ENCODE measurements at places on chromosomes 7 and 10.

- DNase-seq = no peak
Measured at GRCh38 chr7:152136686-152137085, 111.2 kb downstream of the GALNT11 start.

GRCh38 chr7:134553976-134554375 lies 5.1 kb downstream of the AKR1B15 start:
- no peak for DNase-seq

- no peak for DNase-seq
Measured at GRCh38 chr7:80679921-80680907, 41.8 kb downstream of the CD36 start.

DNA sequence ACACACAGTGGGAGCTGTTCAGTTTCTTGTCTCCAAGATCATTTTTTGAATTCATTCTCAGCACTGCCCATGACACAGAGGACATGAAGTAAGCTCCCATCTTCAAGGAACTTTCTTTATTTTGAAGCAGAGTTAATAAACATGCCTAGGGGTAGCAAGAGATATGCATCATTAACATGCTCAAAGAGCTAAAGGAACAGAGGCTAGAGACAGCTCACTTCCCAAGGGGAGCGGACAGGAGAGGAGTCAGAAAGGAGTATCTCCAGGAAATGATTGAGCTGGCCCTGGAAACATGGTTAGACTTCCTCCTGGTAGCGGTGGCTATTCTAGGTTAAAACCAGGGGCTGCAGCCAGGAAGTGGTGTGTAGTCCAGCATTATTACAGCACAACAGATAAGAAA lies 135.9 kb downstream of the GPAM start:
- no peak for DNase-seq

- no peak for DNase-seq
Measured at GRCh38 chr7:70356787-70357328, 758.6 kb downstream of the AUTS2 start.

DNA sequence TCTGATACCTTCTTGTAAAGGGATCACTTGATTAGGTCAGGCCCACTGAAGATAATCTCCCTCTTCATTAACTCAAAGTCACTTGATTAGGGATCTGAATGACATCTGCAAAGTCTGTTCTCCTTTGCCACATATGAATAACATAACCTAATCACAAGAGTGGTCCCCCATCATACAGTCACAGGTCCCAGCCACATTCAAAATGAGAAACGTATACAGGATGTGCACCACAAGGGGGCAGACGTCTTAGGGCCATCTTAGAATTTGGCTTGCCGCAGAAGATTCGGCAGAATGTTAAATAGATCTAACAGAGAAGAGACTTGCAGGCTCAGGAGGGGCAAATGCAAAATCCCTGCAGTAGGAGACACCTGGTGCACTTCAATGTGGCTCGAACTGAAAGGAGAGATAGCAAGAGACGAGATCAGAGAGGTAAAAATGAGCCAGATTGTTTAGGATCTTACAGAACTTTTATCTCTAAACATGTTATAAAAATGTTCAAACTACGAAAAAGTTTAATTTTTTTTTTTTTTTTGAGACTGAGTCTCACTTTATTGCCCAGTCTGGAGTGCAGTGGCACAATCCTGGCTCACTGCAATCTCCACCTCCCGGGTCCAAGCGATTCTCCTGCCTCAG lies 10.4 kb upstream of the SMC3 start:
- peak; percentile 34 for DNase-seq

- DNase-seq = no peak
Measured at GRCh38 chr7:12549106-12549505, 21.4 kb upstream of the SCIN start.

DNA sequence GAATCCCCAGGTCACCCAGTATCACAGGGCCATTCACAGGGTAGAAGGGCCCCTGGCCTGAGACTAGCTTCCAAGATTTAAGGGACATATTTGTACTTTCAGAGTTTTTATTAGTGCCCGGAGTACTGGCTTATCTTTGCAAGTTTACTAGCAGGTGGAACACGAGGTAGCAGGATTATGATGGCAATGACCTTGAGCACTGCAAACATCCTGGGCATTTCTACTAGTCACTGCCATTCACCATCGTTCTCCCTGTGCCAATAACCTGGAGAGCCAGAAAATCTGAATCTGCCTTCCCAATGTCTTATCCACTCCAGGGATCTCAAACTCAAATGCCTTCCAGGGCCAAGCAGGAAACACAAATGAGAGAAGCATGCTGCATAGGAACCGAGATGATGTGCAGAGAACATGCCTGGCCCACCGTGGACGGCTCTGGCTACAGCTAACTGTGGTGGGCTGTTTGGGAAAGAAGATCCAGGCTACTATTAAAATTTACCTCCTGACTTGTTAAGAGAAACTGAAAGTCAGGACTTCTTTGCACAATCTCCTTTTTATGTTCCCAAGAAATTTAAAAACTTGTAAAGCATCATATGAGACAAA lies 16.7 kb downstream of the FAM53B start:
- no peak for DNase-seq

DNA sequence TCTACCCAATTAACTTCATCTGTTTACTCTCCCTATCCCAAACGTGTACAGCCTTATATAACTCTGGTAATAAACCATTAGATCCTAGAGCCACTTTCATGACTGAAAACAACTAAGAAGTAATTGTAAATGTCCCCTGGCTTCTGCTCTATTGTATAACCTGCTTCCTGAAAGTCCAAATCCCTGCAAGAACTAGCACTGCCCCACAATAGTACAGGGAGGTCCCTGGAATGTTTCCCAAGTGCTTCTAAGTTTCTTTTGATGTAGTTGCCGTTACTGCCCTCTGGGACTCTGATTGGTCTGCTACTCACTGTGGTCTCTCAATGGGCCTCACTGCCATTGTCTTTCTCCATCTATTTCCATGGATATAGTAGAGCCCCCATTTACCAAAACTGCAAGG lies 764.0 kb upstream of the GHITM start:
- DNase-seq = no peak

- DNase-seq = no peak
Measured at GRCh38 chr7:50229964-50230363, 74.6 kb upstream of the IKZF1 start.

GRCh38 chr7:27501001-27501400 lies 161.7 kb downstream of the HIBADH start:
- no peak for DNase-seq

DNA sequence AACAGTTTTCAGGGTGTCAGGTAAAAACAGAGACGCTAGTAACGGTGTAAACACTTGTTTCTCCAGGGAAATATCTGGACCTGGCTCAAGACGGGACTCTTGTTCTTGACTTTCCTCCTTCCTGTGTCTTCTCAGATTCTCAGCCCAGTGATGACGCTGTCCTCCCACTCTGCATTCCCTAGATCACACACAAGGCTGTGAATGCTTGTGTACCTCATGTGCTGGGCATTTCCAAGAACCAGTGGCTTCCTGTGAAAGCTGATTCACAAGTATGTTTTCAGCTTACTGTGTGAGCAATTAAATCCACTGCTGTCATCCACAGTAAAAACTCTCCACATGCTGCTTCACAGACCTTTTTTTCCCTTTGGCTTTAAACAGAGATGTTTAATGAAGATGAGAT lies 193.8 kb upstream of the DPP6 start:
- DNase-seq = no peak

DNA sequence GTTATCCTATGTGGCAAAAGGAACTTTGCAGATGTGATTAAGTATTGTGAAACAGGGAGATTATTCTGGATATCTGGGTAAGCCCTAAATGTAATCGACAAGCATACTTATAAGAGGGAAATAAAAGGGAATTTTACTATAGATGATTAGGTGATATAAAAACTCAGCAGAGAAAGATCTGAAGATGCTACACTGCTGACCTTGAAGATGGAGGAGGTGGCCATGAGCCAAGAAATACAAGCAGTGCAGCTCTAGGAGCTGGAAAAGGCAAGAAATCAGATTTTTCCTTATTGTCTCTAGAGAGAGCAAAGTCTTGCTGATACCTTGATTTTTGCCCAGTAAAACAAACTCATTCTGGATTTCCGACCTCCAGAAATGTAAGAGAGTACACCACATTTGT lies 67.7 kb downstream of the BRAF start:
- DNase-seq = no peak

GRCh38 chr10:90857635-90858460 lies at the start of gene HTR7:
Gene HTR7, minus strand, starts transcription at chr10:90858039. Its CDS starts 368 bp downstream, at chr10:90857671.
- DNase-seq = peak; percentile 2

DNA sequence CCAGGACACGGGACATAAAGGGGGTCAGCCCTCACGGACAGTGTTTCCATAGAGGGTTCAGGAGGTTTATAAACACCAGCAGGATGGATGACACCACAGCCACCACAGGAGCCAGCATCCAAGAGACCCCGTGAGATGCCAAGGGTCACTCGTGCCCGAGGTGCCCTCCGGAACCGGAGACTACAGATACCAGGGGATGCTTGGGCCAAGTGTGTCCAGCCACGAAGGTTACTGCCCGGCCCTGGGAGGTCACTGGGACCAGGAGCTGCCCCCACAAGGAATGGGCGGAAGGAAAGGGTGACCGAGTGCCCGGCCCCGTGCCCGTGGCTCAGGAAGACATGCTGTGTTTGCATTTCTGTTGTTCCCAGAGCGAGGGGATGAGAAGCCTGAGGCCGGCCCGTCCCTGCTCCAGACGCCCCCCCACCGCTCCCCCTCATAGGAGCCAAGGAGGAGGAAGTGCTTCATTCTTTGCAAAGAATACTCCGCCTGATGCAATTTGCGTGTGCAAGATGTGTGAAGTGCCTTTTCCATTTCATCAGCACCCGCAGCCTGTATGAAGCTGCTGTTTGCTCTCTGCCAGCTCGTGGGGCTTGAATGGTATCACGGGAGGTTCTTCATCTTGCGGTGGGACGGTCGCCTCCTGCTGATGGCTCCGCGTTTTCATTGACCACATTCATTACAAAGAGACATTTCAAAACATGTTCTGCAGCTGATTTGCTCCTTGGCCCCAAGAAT lies 176.4 kb downstream of the ELFN1 start:
- no peak for DNase-seq

GRCh38 chr7:100175296-100175935 lies 1.8 kb downstream of the GPC2 start:
- no peak for DNase-seq

DNA sequence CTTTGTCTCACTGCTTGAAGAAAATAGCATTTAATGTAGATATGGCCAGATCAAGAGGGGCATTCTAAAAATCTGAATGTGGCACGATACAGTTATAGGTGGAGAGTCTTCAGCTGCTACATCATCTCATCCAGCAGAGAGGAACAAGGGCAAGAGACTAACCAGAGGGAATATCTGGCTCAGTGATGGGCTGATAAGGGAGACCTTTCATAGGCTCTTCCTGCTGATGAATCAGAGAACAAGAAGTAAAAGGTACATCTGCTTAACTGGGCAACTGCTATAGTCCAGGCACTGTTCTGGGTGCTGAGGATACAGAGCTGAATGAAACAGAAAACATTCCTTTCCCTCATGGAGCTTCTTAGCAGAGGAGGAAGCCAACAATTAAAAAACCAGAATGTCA lies 37.9 kb downstream of the PIP4K2A start:
- no peak for DNase-seq

GRCh38 chr7:44990109-44991023 lies 9.6 kb upstream of the CCM2 start:
- DNase-seq = no peak

DNA sequence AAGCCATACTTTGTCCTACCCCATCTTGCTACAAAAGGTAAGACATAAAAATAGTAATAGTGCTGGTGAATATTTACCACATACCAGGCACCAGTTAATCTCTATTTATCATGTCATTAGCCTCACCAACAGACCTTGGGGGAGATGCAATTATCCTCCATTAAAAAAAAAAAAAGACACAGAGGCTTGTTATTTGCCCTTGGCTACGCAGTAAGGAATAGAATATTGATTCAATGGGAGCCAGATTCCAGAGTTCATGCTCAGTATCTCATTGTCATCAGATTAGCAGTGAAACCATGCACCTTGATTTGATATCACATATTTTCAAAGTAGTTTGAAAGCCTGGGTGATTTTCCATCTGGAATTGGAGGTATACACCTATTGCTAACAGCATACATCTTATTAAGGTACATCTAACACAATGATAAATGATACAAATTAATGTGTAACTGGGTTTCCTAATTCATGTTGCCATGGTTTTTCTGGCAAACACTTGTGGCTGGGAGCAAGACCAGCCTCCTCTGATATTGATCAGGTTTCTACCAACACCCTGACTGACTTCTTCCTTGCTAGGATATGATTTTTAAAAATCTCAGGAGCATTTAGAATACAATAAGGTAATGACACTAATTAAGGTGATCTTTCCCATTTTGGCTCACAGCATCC lies 67.1 kb upstream of the PRR15 start:
- DNase-seq = no peak

DNA sequence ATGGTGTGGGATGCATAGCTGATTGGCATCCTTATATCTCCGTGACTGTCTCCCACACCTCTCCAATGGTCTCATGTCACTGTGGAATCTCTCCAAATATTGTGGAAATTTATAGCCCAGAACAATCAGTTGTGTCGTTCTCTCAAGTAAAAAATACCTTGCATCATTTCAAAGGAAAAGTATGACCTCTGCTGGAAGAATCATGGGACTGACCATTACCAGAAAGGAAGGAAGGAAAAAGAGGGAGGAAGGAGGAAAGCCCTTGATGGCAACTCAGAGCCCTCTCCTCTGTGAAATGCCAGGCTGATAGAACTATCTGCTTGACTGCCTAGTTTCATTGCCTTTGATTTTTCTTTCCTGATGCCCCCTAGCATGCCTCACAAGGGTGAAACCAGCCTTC lies 76.3 kb downstream of the FOXI2 start:
- DNase-seq = no peak

DNA sequence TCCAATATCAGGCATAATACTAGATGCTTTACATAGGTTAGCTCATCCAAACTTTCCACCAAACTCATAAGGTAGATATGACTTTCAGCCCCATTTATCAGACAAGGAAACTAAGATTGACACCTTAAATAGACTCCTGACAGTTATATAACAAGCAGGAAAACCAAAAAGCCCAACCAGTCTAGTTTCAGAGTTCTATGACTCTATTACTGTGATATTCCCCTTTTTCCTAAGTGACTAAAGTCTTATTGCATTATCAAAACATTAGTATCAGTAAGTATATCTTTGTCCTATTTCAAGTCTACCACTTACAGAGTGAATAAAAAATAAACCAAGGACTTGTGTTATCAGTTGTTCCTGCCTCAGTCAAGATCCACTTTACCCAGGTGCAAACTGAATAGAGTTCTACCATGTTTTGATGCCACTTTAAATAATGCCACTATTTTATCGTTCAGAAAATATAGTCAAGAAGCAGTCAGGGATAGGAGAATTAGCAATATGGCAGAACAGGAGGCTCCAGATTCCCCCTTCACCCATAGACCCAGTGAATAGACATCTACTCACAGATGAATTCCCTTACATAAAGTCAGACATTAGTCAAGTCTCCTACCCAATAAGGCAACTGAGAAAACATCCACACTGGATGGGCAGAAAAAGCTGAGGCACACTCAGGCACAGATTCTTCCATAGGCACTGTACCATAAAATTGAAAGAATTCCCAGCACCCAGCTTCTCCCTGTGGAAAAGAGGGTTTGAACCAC lies 74.1 kb downstream of the CRPPA start:
- no peak for DNase-seq

GRCh38 chr7:55400191-55400590 lies 35.1 kb downstream of the LANCL2 start:
- no peak for DNase-seq

- peak; percentile 27 for DNase-seq
Measured at GRCh38 chr10:3950676-3951275, 165.8 kb upstream of the KLF6 start.
